ENCODE measurements at places on chromosomes 12 and 14.
A peak's percentile ranks its signal among the peaks of the same experiment; 100 is the strongest.

DNA sequence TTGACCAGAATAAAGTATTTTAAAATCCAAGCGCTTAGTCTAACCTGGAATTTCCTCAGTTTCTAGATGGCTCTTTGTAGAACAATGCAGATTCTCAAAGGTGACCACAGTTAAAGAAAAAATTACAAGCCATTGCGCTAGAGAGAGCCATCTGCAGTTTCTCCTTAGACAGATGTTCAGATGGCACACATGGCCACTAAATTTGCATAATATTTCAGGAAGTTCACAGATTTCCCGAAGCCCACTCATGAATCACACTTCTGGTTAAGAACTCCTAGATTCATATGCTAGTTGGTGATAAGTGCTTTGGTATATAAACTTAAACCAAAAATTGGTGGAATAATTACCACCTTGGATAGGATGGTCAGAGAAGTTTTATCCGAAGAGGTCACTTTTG lies 749 bp downstream of the AKAP3 start:
- DNase-seq, result no peak

- DNase-seq, result no peak
Measured at GRCh38 chr14:104320611-104321086, 182.3 kb downstream of the KIF26A start.

- no peak for DNase-seq
Measured at GRCh38 chr14:34522496-34522895, 17.0 kb downstream of the EAPP start.

GRCh38 chr14:61866932-61867920 lies 105.0 kb downstream of the SNAPC1 start:
- no peak for DNase-seq

DNA sequence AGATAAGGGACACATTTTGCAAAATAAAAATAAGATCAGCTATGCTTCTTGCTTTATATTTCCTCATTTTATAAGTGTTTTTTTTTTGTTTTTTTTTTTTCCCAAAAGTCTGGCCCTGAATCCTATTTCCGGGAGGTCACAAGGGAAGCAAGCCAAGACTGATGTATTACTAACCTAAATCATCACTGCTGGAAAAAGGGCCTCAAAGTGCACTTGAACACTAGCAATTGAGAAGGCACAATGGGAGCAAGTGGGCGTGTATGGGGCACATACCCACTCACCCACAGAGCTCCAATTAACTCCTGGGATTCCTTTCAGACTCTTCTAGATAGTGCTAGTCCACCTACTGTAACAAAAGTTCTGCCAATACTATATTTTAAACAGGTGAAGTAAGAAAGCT lies 58.8 kb downstream of the STON2 start:
- no peak for DNase-seq

DNA sequence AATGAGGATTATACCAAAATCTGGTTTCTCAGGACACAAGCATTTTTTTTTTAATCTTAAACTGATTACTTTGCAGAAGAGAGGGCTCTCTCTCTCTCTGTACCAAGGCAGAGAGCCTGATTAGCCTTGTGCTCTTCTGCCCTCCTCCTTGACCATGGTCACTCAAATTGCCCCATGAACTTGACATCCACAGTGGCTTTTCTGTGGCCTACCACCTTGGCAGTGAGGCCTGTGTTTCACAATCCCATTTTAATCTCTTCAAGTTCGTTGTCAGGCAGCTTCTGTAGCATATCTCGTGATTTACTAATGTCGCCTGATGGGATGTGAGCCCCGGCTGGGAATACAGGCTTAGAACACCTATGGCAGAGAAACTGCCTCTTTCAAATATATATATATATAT lies 30.7 kb upstream of the PWP1 start:
- no peak for DNase-seq

- no peak for DNase-seq
Measured at GRCh38 chr14:44759277-44759676, 202.5 kb downstream of the KLHL28 start.

- no peak for DNase-seq
Measured at GRCh38 chr14:83864106-83864505, 1665.8 kb upstream of the FLRT2 start.

DNA sequence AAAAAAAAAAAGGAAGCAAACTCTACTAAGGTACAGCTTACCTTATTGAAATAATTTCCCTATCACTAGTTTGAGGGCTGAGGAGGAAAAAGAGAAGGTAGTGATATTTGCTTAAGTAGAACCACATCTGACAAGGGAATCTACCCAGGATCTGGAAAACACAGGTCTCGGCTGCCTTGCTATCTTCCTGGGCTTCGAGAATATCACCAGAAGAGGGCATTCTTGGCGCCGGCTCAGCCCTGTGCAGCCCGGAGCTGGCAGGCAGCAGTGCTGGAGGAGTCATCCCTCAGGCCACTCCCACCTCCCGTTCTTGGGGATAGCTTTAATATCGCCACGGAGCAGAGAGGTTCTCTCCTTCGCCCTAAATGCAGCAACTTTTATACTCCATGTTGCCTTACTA lies 1181.2 kb downstream of the VRK1 start:
- peak; percentile 80 for DNase-seq

GRCh38 chr12:113222730-113223531 lies 1.7 kb downstream of the TPCN1 start:
- DNase-seq, result no peak

GRCh38 chr12:27213830-27214787 lies 30.0 kb upstream of the STK38L start:
- no peak for DNase-seq

GRCh38 chr12:102053062-102053349 lies 8.8 kb downstream of the WASHC3 start:
- DNase-seq, result no peak

DNA sequence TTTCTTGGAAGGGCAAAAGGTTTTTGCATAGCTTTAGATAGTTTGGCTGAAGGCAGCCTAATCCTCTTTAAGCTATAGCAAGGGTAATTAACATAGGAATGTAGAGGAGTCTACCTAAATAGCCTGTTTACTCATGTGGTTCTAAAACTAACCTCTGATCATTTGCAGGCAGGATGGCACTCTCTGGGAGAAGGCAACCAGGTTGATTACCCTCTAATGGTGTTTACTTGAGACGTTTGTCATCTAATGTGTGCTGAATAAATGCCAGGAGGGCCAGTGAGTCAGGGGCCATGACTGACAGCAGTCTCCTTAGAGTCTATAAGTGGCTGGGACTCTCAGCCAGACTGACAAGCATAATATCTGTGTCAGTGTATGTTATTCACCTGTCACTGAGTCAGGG lies 286.4 kb downstream of the PCNX1 start:
- no peak for DNase-seq

DNA sequence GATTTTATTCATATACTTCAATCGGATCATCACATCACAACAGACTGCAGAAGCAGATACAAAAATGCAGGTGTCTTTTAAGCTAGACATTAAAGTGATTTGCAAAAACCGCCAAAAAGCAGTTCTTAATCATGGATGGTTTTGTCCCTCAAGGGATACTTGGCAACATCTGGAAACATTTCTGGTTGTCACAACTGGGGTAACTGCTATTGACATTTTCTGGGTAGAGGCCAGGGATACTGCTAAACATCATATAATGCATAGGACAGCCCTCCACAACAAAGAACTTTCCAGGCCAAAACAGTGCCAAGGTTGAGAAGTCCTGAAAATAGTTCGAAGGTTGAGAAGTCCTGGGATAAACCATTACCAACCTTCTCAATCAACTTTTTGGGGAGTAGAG lies 101.8 kb upstream of the BBS10 start:
- no peak for DNase-seq
